Stimulated activated CD8-positive, alpha-beta memory T cell treated with anti-CD3 and anti-CD28 coated beads, Interleukin-2, amount 100 ng/mL, for 1 hour (primary cell): ENCODE measurements at places on chromosomes 7 and 10.

DNA sequence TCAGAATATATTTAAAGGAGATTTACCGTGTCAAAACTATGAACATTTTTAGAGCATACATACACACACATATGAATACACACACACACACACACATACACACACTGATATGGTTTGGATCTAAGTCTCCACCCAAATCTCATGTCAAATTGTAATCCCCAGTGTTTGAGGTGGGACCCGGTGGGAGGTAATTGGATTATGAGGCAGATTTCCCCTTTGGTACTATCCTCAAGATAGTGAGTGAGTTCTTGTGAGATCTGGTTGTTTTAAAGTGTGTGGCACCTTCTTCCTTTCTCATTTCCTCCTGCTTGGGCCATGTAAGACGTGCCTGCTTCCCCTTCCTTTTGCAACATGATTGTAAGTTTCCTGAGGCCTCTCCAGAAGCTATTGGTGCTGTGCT is 515.0 kb upstream of the ZMIZ1 start:
- DNase-seq = no peak

DNA sequence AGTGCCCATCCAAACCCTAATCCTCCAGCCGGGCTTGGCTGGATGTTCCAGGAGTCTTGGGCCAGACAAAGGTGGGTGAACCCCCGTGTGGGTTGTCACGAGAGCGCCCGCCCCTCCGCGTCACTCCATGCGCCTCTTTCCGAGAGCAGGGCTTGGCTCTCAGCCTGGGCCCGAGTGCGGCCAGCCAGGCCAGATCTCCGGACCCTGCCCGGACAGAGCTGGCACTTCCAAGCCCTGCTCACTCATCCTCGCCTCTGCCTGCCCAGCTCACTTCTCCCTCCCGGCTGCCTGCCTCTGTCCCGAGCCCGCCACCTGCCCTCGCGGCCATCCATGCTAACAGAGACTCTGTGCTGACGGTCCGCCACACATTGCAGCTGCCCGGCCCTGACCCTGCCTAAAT is 34.6 kb downstream of the AGAP3 start:
- no peak for DNase-seq

- no peak for DNase-seq
These were observed 322.5 kb upstream of the ZMIZ1 start for GRCh38 chr10:78746155-78746763.

DNA sequence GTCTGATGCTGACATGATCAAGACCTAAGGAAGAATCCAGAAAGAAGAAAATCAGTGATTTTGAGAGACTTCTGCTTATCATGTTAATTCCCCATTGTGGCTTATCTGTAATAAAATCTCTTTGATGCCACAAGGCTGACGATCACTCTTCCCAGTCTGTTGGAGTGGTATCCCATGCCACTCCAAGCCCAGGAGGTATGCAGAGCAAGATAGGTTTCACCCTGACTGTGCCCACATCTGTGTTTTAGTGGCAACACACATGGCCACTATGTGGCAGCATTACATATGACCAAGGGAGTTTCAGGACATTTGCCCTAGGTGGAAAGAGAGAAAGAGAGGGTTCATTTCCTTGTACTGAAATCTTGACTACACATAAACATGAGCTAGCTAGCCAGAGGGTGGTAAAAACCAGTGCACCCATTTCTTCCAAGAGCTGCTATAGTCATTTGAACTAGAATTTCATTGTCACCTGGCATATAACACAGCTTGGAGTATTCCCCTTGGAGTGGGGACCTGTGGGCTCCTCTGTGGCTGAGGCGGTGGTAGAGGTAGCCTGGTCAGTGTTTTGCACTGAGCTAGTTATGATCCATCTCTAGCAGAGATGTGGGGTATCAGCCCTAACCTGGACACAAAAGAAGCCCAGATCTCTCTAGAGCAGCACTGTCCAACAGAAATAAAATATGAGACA is 20.8 kb downstream of the LAMB4 start:
- no peak for DNase-seq

DNA sequence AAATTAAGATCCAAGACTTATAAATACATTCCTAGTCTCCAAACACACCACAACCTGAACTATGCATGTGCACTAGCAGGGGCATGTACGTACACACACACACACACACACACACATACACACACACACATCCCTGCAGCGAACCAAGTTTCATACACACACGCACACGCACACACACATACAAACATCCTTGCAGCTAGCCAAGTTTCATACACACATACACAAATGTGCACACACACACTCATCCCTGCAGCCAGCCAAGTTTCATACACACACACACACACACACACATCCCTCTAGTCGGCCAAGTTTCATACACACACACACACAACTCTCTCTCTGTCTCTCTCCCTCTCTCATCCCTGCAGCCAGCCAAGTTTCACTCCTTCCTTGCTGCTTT is 82.7 kb upstream of the WIPF3 start:
- DNase-seq = no peak

DNA sequence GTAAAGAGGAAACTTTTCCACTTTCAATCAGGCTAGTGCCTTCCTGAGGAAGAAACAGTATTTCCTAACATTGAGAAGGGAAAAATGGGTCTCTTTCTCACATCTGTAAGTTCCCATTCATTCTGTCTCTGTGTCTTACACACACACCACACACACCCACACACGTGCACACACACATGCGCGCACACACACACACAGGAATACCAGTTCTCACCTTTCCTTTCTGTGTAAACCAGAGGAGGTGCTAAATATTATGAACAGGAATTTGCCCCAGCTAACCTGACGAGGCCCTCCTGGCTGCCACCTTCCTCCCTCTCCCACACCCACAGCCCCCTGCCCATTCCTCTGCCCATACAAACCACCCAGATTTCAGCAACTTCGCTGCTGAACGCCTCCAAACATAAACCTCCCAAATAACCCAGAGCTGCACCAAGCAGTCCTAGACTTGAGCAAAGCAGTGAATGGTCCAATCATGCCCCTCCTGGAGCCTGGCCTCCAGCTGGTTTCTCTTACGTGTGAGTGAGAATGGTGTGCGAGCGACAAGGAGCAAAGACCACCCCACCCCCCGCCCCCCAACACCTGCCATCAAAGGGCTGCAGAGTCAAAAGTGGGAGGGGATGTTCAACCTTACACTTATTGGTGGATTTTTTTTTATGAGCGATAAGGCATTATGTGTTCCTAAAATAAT is 190.5 kb downstream of the HECW1 start:
- DNase-seq = no peak

- no peak for DNase-seq
These were observed 70.4 kb upstream of the PTN start for GRCh38 chr7:137413901-137414300.

GRCh38 chr10:3122486-3123205 is 49.9 kb downstream of the PITRM1 start:
- DNase-seq = no peak

DNA sequence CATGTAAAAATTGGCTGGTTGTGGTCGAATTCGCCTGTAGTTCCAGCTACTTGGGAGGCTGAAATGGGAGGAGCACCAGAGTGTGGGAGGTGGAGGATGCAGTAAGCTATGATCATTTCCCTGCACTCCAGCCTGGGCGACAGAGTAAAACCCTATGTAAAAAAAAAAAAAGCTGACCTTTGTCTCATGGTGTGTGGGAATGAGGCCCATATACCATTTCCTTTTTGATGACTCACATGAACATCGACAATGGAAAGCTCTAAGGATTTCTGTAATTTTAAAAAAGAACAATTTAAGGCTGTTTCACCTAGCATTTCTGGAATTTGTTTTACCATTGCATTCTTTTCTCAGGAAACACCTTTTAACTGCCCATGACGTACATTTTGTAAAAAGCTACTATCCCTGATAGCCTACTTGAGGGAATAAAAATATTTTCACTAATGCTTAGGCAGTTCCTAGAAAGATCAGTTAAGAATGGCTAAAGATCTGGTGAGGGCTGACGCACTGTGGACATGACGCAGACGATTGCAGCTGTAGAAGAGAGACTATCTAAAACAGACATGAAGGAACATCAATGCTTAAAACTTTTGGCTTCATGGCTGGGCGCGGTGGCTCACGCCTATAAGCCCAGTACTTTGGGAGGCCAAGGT is 400.6 kb upstream of the IGFBP3 start:
- DNase-seq = no peak

GRCh38 chr7:41149576-41149975 is 553.3 kb downstream of the INHBA start:
- no peak for DNase-seq

DNA sequence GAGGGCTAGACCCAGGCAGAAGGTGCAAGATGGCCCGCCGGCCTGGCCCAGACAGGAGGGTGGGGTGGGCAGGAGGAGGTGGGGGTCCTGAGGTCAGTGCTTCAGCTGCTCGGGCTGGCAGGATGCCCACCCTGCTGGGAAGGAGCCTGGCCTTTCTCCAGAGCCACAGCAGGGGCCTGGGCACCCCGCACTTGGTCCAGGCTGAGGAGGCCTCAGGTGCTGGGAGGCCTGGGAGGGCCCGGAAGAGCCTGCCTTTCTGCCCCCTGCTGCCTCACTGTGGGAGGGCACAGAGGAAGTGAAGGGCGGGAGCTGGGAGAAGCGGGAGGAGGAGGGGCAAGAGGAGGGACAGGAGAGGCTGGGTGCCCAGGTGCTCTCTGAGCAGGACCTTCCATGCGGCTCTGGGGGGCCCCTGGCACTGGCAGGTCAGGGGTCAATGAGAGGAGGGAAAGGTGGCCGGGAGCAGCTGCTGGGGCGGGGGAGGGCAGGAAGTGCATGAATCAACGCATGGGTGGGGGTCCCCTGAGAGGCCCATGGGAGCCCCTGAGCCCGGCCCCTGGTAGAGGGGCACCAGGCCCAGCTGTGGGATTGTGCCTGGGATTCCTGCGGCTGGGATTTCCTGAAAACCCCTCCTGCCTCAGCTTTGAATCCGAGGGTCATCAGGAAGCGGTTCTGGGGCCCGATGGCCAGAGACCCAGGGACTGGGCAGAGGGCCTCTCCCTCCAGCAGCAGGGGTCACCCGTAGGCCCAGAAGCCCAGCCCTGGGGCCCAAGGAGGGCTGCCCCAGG is 49.9 kb downstream of the PWWP2B start:
- no peak for DNase-seq

GRCh38 chr10:45003432-45004000 is 2.8 kb downstream of the ZNF22 start:
- DNase-seq = no peak

DNA sequence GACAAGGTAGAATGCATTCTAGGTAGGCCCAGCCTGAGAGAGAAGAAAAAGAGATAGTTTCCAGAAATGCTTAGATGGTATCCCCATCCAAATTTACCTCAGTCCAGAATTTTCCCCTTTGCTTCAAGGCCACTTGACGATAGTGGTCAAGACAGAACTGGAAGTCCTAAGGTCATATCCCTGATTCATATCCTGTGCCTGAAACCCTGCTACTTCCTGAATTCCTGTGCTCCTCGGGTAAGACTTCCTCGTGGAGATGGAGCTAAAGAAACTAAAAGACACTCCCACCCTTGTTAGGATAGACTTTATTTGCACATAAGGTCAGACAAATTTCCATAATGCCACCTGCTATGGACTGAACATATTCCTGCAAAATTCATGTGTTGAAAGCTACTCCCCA is 175.9 kb downstream of the EVX1 start:
- no peak for DNase-seq

GRCh38 chr7:92121681-92122080 is 12.6 kb downstream of the CYP51A1 start:
- DNase-seq = no peak

DNA sequence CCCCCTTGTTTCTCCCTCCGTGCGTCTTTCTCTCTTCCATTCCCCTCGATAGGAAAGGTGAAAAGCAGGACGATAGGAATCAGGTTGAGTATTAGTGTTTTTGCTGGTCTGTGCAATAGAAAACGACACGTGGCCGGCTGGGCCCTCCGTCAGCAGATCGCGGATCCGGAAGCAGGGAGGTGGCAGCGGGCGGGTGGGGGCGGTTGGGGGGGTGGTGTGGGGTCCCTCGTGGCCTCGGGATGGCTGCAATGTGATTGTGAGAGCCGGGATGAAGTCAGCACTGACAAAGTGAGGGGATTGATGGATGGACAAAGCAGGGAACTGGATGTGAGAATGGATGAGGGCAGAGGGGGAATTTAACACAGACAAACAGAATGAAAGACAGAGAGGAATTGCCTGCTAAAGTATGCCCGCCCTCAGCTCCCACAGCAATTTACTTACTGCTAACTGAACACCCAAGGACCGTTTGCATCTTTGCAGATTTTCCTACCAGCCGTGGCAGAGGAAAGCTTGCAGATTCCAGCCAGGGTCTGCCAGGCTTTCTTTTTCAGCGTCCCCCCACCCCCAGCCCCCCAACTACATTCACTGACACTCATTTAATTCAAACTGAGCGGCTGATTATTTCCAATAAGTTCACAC is 280.9 kb downstream of the LRMDA start:
- DNase-seq = no peak

DNA sequence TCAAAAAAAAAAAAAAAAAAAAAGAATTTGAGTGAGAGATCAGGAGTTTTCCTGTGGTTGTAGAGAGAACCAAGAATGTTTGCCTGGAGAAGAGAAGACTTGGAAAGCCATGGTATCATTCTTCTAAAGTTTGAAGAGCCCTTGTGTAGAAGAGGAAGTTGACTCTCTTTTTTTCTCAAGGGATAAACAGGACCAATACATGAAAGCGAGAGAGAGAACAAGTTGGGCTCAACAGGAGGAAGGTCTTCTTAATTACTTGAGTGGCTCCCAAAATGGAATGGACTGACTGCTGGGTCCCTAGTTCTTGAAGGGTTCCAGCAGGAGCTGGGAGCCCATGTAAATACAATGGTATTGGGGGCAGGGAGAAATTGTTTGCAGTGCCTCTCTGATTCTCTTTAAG is 173.3 kb upstream of the ADO start:
- no peak for DNase-seq

DNA sequence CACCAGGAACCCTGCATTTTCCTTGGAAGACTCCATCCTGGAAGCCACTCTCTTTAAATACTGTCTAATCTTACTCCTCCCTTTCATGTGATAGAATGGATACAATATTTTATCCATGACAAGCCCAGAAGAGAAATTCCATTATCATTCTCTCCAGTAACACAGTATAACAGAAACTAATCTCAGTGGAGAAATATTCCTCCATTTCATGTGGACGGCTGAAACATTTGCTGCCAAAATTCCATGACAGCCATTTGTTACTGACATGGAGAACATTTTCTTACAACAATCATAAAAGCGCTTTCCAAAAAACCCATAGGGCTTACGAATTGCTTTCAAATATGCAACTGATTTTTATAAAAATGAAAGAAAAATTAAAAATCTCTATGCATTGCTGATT is 392.8 kb upstream of the KLF6 start:
- no peak for DNase-seq

DNA sequence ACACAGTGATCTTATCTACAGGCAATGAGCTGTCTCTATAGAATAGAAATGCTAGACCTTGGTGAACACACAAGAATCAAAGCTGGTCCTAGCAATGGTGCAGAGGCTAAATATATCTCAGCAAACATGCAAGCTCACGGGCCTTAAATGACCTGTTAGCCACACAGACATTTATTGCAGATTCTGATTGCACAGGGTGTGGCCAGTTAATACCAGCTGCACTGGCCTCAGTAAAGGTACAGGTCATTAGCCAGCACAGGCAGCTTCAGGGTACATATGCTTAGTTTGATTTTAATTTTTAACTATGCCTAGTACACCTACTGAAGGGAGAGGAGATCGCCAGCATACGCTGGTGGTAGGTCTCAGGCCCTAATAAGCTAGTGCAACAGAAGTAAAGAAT is 265.4 kb upstream of the DGKB start:
- no peak for DNase-seq
